ENCODE measurements at places on chromosomes 11 and 22.

DNA sequence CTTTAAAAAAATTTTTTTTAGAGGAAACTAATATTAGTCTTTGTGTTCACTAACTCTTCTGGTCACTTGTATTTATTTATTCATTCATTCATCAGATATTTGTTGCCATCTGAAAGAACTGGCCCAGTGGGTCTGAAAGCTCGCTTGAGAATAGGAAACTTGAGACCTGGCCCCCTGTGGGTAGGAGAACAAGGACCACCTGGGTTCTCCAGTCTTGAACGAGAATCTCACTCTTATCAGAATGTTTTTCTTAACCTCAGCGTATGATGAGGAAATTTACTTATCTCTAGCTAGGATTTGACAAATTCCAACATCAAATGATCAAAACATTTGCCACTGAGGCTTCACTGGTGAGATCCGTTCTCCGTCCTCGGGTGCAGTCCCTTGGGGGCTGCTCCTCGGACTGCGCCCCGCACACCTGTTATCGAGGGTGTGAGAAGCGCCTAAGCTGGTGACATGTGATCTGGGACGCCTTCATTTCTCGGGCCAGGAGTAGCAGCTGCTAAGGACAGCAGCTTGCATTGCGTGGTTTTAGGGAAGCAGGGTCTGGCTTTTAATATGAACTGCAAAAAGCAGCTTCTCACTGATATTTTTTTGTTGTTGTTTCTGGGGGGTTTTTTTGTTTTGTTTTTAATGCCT lies 6.3 kb downstream of the C22orf31 start:
- no peak for DNase-seq

DNA sequence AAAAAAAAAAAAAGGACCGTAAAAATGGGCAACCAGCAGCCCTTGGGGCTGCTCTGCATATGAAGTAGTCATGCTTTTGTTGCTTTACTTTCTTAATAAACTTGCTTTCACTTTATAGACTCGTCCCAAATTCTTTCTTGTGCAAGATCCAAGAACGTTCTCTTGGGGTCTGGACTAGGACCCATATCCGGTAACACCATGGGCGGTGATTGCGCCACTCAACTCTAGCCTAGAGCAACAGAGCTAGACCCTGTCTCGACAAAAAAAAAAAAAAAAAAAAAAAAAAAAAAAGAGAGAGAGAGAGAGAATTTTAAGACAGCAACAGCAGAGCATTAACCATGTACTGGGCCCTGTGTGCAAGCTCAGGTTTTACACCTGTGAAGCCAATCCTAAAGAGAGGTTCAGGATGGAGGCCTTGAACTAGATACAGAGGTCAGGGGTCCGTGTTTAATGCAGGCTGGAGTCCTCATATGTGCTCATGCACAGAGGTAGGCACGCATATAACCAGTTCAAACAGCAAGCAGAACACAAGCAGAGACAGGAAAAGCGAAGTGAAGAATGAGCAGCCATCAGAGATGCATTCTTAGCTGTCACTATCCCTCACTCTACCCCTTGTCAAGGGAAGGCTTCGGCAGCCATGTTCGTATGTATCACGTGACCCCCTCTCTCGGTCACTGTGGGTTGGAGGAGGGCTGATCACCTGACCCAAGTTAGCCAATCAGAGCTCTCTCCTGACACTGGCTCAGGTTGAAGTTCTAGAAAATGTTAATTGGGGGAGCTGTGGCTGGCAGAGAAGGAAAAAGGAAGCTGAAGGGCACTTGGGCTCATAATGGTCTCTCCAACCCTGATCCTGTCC lies 16.7 kb upstream of the SYT12 start:
- DNase-seq, result peak; percentile 37

DNA sequence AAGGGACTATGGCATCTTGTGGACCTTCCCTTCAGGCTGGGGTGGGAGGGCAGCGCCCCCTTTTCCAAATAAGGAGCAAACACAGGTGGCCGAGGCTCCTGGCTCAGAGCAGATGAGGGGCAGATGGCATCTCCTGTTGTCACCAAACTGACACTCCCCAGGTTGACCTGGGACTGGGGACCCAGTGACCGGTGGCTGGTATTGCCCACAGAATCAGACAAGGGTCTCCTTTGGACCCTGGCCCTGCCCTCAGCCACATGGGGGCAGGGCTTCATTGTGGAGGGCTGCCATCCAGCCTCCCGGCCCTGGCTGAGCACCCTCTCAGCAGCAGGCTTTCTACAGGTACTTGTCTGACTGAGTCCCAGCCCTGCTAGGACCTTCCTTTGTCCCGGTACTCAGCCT lies 842 bp upstream of the SIGIRR start:
- no peak for DNase-seq

DNA sequence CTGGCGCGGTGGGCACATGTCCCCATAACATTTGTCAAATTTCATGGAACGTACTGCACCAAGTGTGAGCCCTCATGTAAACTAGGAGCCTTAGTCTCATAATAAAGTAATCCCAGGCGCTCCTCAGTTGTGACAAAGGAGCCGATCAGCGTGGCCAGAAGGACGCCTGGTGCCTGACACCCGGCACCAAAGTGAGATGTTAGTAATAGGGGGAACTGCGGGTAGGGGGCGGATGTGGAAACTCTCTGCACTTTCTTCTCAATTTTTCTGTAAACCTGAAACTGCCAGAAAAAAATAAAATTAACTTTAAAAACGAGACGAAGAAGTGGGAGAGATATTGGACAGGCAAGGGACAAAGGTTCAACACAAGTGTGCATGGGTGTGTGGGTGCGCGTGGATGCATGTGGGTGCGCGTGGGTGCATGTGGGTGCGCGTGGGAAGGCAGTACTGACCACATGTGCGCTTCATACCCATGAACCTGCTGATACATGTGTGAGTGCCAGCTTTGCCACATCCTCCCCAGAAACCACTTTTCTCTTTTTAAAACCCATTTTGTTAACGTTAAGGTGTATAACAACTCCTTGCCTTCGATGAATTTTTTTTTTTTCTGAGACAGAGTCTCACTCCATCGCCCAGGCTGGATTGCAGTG lies 55.4 kb upstream of the LINC01488 start:
- no peak for DNase-seq

DNA sequence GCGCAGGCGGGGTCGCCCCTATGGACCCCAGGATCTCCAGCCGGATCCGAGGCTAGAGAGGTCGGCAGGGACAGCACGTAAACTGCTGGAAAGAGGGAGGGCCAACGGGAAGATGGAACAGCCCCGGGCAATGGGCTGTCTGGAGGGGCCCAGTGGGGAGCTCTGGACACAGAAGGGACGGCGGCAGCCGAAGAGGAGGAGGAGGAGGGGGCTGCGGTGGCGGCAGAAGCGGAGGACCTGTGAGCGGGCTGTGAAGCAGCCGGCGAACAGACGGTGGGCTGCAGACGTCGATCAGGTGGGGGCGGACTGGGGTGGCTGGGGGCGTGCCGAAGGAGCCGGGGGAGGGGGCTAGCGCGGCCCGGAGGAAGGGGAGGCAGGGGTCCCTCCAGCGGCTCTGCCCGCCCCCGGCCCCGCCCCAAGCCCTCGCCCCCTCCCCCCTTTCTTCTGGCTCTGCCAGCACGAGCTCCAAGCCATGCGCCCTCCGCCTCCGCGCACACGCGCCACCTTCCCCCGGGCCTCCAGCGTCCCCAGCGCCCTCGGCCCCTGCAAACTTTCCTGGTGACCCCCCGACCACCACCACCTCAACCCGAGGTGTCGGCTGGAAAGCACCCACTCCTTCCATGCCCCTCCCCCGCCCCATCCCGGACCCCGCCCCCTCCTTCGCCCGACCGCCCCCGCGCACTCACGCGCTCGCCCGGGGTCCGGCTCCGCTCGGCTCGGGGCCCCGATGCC lies 432 bp downstream of the TNKS1BP1 start:
- peak; percentile 28 for DNase-seq

GRCh38 chr11:117808784-117809183 lies 11.8 kb upstream of the DSCAML1 start:
- no peak for DNase-seq

- DNase-seq, result no peak
Measured at GRCh38 chr11:115379528-115379927, 124.7 kb downstream of the CADM1 start.

Data from RKO (cell line).